ENCODE measurements at places on chromosomes 3 and 15. TPM values are rescaled to one million over a fixed set of nuclear protein-coding genes. Genes with fewer than 3 reads are reported as not detected.

Gene THAP10
- total RNA-seq, result 3.0 TPM

Gene GPR87
- 1.5 TPM for total RNA-seq

Gene GOLGA8B
- total RNA-seq, result 69.9 TPM

Gene CFAP20DC
- 5.4 TPM for total RNA-seq

GRCh38 chr3:186168976-186169375, 60.1 kb upstream of the ETV5 start:
- peaks cover 7% of the 10 kb centered on the region for H3K4me1 ChIP-seq
- no peak overlapping the region for H3K27ac ChIP-seq
- H3K4me3 ChIP-seq, result no peak overlapping the region
- no peaks in the 10 kb centered on the region for H3K36me3 ChIP-seq
- no peak for DNase-seq
- H3K27me3 ChIP-seq, result no peaks in the 10 kb centered on the region

DNA sequence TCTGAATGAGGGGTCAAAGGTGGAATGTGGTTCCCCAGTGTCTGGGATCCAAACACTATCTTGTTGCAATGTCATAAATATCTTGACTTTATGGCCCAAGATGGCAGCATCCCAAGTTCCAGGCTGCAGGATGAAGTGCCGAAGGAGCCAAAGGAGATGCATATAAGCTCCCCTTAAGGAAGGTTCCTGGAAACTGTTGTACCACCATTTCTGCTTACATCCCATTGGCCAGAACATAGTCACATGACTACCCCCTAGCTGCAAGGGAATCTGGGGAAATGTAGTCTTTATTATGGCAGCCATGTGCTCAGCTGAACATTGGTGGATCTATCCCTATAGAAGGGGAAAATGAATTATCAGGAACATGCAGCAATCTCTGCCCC, 54.3 kb downstream of the BDH1 start:
- peak; percentile 28 for DNase-seq
- no peaks in the 10 kb centered on the region for H3K36me3 ChIP-seq
- H3K27me3 ChIP-seq, result no peaks in the 10 kb centered on the region
- no peak overlapping the region for H3K27ac ChIP-seq
- H3K4me1 ChIP-seq, result no peaks in the 10 kb centered on the region

- H3K36me3 ChIP-seq, result no peaks in the 10 kb centered on the region
- DNase-seq, result no peak
- no peak overlapping the region for H3K4me3 ChIP-seq
- no peak overlapping the region for H3K27ac ChIP-seq
- H3K27me3 ChIP-seq, result no peaks in the 10 kb centered on the region
Measured at GRCh38 chr3:22959593-22959992, 243.5 kb upstream of the UBE2E2 start.

- peaks cover 5% of the 10 kb centered on the region for H3K4me1 ChIP-seq
- H3K36me3 ChIP-seq, result peaks cover 2% of the 10 kb centered on the region
- H3K27ac ChIP-seq, result no peak overlapping the region
- DNase-seq, result no peak
- H3K4me3 ChIP-seq, result no peak overlapping the region
Measured at GRCh38 chr3:49942651-49943050, 2.7 kb downstream of the RBM6 start.
